ENCODE measurements at places on chromosomes 4 and X.

GRCh38 chrX:23919706-23920320 lies 12.0 kb downstream of the CXorf58 start:
- peak; percentile 21 for DNase-seq

GRCh38 chrX:39674490-39675161 lies 423.1 kb downstream of the BCOR start:
- no peak for DNase-seq

- no peak for DNase-seq
Measured at GRCh38 chr4:74942251-74942917, 9.5 kb downstream of the PARM1 start.

- DNase-seq = peak; percentile 84
Measured at GRCh38 chrX:56978172-56978571, 17.2 kb downstream of the SPIN3 start.

GRCh38 chrX:38435130-38435529 lies 82.7 kb downstream of the OTC start:
- DNase-seq = no peak
